ENCODE measurements at places on chromosomes 2 and 18.

GRCh38 chr18:46452820-46453219 is 204.2 kb downstream of the LOXHD1 start:
- DNase-seq: no peak

GRCh38 chr2:179855673-179856072 is 5.7 kb downstream of the ZNF385B start:
- no peak for DNase-seq

DNA sequence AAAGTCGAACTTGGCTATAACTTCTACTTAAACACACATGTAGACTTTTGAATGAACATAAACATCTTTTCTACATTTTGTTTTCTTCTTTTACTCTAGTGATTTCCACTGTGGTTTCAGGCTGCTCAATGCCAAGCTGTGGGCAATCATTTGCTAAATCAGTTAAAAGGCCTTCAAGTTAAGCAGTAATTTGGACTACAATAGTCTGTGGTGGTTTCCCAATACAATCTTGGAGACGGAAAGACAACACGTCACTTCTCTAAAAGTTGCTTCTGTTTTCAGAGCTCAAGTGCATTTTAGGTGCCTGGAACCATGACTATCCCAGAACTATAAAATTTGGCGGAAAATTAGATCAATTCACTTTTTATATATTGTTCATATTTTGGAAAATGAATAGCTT is 69.4 kb downstream of the TXNL1 start:
- DNase-seq: no peak

DNA sequence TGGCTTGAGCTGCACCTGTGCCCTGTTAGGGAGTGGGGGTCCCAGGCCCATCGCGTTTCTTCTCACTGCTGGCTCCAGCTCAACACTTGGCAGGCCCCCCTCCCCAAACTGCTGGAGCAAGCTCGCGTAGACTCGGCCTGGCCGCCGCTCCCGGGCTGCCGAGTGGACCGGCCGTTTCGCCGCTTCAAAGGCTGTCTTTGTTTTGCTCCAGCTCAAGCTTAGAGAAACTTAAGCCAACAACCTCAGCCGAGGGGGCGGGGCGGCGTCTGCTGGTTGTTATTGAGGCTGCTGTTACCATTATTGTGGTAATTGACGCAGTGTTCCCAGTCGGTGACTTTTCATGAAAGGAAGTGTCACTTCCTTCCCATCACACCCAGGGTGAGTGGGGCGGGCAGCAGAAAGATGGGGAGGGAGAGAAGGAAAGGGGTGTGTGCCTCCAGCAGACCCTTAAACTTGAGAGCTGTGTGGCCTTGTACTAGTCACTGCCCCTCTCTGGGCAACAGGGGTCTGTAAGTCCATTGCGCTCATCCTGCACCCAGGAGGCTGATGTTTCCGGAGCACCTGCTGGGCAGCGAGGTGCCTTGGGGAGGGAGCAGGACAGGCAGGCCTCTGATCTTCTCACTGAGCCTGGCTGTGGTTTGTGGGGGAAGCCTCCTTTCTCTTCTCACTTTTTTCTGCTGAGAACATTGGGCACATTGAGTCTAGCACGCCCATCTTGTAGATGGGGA is 2.1 kb downstream of the ARID5A start:
- DNase-seq: no peak

DNA sequence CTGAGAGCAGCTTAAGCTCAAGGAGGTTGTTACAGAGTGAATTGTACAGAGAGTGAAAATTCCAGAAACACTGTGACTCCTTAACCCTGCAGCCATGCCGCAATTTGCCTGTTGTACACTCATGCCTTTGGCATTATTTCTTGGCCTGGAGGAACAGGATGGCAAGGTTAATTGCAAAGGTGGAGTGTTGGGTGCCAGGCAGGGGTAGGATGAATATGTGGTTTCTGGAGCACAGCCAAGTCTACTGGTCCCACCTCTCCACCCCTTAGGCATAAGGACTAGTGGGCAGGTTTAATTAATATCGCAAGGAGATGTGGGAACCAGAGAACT is 250.2 kb downstream of the LRRTM1 start:
- peak; percentile 27 for DNase-seq

GRCh38 chr2:29361231-29361630 is 246.0 kb downstream of the CLIP4 start:
- no peak for DNase-seq

DNA sequence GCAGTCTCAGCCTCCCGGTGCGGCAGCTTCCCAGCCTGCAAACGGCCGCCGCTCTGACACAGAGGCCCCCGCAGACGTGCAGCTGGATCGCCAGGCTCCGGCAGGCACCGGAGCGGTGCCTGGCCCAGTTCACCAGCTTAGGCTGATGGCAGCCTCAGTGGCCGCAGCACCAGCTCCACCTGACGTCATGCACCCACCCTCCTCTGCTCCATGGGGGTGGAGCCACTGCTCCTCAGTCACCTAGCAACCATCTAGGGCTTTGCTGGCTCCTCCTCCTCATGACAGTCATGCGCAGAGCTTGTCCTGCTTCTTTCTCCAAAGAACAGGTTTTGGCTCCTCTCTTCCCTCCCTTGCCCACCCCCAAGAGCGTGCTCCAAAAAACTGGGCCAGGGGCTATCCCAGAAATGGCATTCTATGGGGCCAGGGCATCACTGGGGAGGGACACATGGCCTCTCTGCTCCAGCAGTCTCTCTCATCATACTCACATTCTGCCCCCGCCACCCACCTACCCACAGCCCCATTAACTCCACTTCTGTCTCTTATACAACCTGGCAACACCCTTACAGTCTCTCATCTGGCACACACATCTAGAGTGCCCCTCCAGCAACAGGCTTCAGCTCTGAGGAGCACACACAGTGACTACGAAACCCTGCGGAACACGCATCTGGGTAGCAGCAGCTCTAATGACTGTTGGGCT is 5.5 kb downstream of the DCTN1 start:
- DNase-seq: peak; percentile 80

GRCh38 chr2:108825254-108825653 is 38.7 kb downstream of the CCDC138 start:
- no peak for DNase-seq
